ENCODE measurements at places on chromosomes 1 and 21. TPM values are rescaled to one million over a fixed set of nuclear protein-coding genes. Genes with fewer than 3 reads are reported as not detected.

DIRAS3 gene
- 3.0 TPM for total RNA-seq

CLCNKA gene
- not detected for total RNA-seq

NOS1AP gene
- 0.44 TPM for total RNA-seq

C1orf141 gene
- not detected for total RNA-seq

CLCA2 gene
- total RNA-seq: 0.25 TPM

CELA3B gene
- total RNA-seq: not detected

POLR3C gene
- total RNA-seq: 42.9 TPM

HCN3 gene
- 0.89 TPM for total RNA-seq

S100A7A gene
- total RNA-seq: not detected

NMNAT1 gene
- total RNA-seq: 13.6 TPM

LCE1C gene
- not detected for total RNA-seq

ZBTB18 gene
- total RNA-seq: 14.4 TPM

ZBED6 gene
- 8.9 TPM for total RNA-seq

SLAMF6 gene
- not detected for total RNA-seq

SELL gene
- total RNA-seq: 0.12 TPM

APOBEC4 gene
- total RNA-seq: not detected

HAX1 gene
- 146 TPM for total RNA-seq

TNFRSF4 gene
- not detected for total RNA-seq

VCAM1 gene
- total RNA-seq: 3.0 TPM

KRTAP11-1 gene
- not detected for total RNA-seq

TXLNA gene
- total RNA-seq: 103 TPM

GPA33 gene
- total RNA-seq: not detected

SLC6A9 gene
- total RNA-seq: 2.3 TPM

RPE65 gene
- total RNA-seq: not detected

ACTRT2 gene
- not detected for total RNA-seq

UBE2J2 gene
- total RNA-seq: 37.2 TPM

ADAM30 gene
- not detected for total RNA-seq

GJB5 gene
- total RNA-seq: not detected

ARHGEF19 gene
- 7.7 TPM for total RNA-seq

PLCH2 gene
- total RNA-seq: 0.11 TPM

B3GALT5 gene
- total RNA-seq: 1.1 TPM

RSPH1 gene
- total RNA-seq: not detected

SH2D2A gene
- total RNA-seq: 0.25 TPM

HSD3B1 gene
- total RNA-seq: not detected

SLC26A9 gene
- total RNA-seq: not detected

VAMP4 gene
- total RNA-seq: 10.3 TPM

OMA1 gene
- 30.4 TPM for total RNA-seq

F3 gene
- 16.9 TPM for total RNA-seq

ACTA1 gene
- not detected for total RNA-seq

USP48 gene
- total RNA-seq: 56.1 TPM

NCMAP gene
- total RNA-seq: not detected

FPGT gene
- 15.8 TPM for total RNA-seq

ITPKB gene
- total RNA-seq: 11.1 TPM

SPATA17 gene
- total RNA-seq: 0.50 TPM

LPAR3 gene
- 16.7 TPM for total RNA-seq

NBPF6 gene
- total RNA-seq: not detected

C1orf226 gene
- total RNA-seq: 0.50 TPM

MMEL1 gene
- total RNA-seq: 0.22 TPM

PRKAA2 gene
- total RNA-seq: 5.1 TPM

MYBPH gene
- total RNA-seq: 0.75 TPM

MTF2 gene
- 20.0 TPM for total RNA-seq

CELF3 gene
- total RNA-seq: not detected

IFNLR1 gene
- not detected for total RNA-seq

SLC44A3 gene
- 1.2 TPM for total RNA-seq

TRIM63 gene
- total RNA-seq: 0.11 TPM

PLEKHN1 gene
- total RNA-seq: 0.77 TPM

FYB2 gene
- not detected for total RNA-seq

LIN9 gene
- 4.1 TPM for total RNA-seq

KLHDC9 gene
- total RNA-seq: 1.3 TPM

SETDB1 gene
- total RNA-seq: 35.1 TPM

All from uterine smooth muscle cell (primary cell).